NCI-H2081 treated with DMSO at 0.1 percent for 48 hours (cell line): ENCODE measurements at places on chromosomes 6 and 20.

DNA sequence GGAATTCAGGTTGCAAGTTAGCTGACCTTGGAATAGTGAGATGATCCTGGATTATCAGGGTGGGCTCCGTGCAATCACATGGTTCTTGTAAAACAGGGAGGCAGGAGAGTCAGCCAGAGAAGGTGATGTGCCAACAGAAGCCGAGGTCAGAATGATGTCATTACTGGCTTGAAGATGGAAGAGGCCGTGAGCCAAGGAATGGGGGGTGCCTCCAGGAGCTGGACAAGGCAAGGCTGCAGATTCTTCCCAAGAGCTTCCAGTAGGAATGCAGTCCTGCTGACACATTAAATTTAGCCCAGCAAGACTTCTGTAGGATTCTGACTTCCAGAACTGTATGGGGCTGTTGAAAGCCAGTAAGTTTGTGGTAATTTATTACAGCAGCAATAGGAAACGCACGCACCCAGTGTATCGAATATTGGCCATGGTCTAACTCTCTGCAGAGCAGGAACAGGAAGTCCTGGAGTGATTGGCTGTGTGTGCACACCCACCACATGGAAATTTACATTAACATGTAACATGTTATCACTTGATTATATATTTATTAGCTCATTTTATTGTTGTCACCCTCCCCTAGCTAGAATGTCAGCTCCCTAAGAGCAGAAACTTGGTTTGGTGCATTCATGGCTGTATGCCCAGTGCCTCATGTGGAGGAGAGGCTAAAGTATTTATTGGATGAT is 19.1 kb downstream of the SLC24A3 start:
- no peak for DNase-seq

DNA sequence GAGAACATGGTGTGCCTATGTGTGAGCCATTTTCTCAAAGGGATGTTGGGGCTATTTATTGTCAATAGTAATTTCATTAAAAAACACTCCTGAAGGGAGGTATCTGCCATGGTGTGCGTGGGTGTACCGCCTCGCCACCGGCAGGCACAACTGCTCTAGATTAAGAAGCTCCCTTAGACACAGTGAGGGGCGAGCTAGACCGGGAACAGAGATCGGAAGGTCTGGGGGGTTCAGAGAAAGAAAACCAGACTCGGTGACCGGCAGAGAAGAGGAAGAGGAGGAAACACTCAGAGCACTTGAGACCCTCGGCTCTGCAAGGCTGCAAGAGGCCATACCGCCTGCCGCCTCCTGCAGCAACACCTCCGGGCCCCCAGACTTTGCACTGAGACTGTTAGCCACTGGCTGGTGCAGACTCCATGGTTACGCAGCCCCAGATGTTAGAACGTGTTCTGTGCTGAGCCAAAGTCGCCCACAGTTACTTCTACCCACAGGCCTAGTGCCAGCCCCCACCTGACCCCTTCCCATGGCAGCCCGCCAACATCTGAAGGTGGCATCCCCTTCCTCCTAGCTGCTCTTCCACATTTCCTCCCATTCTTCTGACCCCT is 18.1 kb downstream of the PXDC1 start:
- DNase-seq: no peak

DNA sequence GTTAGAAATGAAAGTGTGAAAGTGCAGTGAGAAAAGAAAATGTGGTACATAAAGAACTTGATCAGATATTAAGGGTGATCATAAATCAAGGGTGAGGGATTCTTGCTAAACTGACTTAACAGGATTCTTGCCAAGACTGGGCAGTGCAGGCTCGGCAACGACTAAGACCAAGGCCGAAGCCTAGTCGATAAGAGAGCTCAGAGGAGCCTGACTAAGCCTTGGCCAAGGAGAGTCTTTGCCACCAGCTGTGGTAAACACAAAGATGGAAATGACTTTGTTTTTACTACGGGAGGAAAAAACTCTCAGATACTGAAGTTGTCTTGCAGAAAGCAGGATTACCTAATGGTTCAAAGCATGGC is 196.6 kb downstream of the LY86 start:
- no peak for DNase-seq

DNA sequence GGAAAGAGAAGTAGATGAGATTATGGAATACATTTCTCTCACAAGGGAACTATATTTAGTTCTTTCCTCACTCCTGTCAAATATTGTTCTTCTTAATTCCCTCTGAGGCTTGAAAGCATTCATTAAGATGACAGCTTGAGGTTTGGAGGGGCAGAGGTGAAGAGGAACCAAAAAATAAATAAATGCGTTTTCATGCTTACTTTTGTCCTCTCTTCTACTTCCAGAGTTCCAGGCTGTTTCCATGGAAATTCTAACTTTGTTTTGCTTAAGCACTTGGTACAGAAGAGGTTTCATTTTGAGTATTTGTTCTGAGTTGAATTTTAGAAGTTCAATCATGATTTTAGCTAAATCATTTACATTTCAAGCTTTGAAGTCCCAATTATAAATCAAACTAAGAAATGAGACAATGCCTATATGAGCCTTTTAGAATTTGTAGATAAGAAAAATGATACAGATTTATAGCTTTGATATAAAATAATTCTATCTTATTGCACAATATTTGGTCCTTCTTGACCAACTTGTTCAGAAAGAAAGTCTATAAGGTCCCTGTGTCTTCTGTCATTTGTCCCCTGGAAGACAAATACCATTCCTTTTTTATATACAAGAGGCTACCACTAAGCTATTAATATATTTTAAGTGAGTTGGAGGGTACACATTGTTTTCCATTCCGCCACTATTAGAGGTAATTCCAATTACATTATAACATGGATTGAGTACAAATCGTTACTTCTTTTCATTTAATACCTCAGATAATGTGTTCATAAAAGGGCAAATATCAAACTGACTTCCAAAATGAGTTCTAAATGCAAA is 16.3 kb downstream of the RBM24 start:
- no peak for DNase-seq

DNA sequence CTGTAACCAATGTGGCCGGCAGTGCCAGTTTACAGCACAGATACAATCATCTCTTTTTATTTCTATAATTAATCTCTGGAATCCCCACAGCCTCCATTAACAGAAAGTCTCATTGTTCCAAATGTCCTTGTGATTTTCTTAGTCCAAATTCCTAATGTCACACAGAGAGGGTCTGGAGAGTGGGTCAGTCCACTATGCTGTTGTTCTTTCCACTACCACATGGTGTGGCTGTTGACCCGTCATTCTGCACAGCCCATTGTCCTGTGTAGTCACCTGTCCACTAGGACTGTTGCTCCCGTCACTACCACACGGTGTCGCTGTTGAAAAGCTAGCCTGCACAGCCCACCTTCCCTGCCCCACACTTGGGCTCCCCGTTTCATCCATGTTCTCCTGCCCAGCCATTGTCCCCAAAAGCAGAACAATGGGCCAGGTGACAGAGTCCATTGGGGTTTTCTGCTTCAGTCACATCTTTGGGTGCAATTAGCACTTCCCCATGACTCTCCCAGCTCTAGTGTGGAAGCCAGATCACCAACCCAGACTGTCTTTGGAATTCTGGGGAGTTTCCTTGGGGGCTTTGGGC is 8.6 kb upstream of the LBP start:
- DNase-seq: no peak

DNA sequence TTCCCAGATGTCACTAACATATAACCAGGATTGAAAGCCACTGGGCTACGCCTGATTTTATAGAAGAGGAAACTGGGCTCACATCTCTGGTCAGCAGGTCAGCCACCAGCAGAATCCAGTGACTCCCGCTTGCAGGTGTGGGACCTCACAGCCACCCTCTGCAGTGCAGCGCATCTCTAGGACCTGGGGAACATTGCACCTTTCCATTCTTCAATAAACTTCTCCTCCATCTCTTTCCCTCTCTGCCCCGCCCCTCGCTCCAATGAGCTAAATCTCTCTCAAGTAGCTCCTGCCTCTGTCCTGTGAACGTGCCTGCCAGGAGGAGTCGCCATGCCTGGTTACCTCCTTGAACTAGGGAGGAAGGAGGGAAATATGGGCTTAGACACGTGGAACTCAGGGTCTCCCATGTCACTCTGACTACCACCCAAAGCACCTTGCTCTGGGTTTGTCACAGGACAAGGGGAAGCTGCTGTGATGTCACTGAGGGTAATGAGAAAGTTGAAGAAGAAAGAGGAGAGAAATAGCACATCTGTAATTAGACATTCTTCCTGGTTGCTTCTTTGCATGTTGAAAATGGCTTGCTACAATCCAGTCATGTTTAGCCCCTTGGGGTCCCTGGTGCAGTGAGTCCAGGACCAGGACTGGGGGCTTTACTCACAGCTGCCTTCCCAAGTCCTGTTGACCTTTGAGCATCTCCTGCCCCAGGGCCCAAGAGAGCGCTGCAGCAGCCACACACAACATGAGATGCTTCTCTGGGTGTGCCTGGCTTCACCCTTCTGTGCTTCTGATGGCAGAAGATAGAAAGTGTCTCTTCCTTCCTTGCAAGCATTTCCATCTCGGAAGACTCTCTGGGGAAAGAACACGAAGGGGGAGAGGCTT is 469.4 kb downstream of the PREX1 start:
- DNase-seq: no peak

DNA sequence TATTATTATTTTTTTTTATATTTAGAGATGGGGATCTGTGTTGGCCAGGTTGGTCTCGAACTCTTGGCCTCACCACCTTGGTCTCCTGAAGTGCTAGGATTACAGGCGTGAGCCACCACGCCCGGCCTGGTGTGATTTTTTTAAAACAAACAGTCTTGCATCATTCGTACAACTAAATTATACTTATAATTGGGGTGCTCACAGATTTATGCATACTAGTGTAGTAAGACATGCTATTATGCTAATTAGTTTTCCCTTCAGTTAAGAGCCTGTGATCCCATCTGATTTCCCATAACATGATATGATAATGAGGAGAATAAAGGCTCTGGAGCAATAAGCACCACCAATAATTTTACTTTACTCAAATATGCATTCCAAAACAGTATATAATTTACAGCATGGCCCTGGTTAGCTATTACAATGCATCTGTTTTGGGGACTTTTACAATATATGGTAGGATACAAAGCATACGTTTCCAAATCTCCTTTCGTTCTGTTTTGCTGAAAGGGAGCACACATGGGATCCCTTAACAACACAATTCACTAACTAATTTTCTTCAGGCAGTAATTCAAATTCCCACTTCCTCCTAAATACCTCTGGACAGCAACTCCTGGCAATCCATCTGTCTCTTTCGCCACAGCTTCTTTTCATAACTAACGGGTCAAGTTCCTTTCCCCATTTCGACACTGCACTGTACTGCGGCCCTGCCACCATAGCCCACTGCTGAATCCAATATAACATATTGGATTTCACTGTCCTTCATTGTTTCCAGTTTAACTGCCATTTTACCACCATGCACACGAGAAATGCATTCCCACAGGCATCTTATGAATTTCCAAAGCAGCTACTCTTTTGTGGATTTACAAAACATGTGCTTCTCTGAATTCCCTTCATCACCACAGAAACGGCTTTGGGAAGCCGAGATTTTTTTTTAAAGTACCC is 1.7 kb downstream of the NUDT3 start:
- no peak for DNase-seq

DNA sequence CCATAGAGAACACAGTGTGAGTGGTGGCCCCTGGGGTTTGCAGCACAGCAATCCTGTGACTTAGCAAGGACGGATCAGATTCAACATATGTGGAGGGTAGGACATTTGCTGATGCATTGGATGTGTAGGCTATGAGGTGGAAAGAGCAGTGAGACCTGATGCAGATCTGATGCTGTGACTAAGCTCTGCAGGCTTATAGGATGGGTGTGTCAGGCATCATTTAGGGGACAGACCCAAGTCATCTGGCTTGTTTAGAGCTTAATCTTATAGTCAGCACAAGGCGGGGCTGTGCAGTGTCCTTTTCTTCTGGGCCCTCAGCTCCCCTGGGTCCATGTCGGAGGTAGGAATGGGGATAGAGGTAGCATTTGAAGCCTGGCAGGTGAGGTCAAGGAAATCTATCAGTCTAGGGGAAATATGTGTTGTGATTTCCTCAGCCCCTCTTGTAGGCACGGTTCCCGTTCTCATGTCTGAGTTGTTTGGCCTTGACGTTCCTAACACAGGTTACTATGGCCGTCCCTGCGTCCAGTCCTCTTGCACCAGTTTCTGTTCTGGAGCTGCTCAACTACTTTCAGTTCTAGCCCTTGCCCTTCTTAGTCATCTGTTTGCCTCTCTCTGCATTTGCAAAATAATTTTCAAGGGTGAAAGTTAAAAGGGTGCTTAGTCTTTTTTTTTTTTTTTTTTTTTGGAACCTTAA is 15.6 kb upstream of the MAPRE1 start:
- no peak for DNase-seq

DNA sequence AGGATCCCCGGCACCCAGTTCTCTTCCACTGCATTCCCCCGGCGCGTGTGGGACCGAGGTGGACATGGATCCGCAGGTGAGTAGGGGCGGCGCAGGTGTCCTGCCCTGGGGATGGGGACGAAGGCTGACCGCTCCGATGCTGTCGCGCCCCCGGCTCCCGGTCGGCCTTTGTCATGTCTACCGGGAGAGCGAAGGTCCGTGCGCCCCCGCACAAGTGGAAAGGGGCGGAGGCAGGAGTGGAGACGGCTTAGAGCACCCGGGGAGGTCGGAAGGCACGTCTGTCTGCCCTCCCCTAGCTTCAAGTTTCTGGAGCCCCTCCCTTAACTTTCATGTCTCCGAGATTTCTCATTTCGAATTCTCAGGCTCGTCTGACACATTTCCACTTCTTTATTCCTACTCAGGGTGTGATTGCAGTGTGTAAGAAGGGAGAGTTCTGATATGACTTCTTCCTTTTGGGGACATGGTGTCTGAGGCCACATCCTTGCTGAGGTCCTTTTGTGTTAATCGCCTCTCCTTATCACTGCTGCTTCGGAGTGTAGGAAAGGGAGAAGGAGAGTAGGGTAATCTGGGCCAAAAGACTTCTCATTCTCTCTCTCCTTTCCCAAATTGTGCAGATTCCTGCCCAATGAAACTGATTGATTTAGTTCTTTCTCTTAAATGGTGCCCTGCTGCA is 435 bp downstream of the KIFC1 start:
- DNase-seq: no peak

DNA sequence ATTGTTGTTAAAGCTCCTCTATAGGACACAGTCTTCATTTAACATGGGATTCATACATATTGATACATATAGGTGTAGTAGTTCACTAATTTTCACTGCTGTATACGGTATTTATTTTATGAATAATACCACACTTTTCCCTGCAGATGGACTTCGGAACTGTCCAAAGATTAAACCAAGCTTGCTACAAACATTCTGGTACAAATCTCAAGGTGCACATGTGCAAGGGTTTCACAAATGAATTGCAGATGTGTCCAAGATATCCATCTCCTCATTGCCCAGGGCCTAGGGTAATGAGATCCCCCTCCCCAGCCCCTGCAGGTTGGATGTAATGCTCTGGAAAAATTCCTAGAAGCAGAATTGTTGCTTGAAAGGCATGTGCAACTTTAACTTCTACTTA is 31.4 kb downstream of the DTNBP1 start:
- no peak for DNase-seq
